ENCODE measurements at places on chromosomes 3 and 15.

GRCh38 chr3:74447221-74447620 lies 167.2 kb downstream of the CNTN3 start:
- DNase-seq = no peak

DNA sequence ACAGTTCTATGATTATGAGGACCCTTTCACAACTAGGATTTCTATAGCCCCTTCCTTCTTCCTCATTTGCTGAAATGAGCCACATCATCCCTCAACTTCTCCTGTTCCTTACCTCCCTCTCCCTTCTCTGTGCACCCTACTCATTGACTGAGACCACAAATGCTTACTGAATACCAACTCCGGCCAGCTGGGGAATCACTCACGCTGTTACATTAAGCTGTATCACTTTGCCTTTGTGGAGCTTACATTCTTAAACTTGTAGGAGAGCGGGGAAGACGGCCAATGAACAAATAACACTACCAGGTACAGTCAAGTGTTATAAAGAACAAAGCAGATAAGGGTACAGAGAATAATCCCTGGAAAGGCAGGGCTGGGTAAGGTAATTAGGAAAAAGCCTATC lies 5.7 kb downstream of the SUCLG2 start:
- DNase-seq = no peak

DNA sequence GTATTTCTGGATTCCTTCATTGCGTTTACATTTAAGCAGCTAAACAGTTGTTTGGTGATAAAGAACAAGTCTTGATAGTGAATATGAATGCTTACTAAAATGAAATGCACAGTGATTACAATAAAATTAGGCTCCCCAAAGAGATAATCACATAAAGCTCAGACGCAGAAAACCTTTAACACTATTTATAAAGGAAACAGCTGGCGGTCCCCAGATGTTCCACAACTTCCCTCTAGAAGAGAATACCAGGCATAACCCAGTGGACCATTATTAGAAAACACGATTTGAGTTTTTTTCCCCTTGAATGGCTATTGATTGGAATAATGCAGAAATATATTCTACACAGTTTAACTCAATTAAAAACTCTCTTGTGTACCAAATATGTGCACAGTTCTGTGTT lies 573.2 kb downstream of the DIPK2A start:
- no peak for DNase-seq

- DNase-seq = peak; percentile 65
Measured at GRCh38 chr3:42547401-42547945, 34.3 kb downstream of the SEC22C start.

Measured in naive thymus-derived CD8-positive, alpha-beta T cell (primary cell).